ENCODE measurements at places on chromosomes 5 and 9.

GRCh38 chr9:36486933-36487481 is 85.7 kb upstream of the MELK start:
- no peak for DNase-seq

- DNase-seq, result no peak
Observed at GRCh38 chr5:23648656-23649055, 141.2 kb downstream of the PRDM9 start.

- no peak for DNase-seq
Observed at GRCh38 chr9:132201139-132201538, 39.3 kb downstream of the NTNG2 start.

DNA sequence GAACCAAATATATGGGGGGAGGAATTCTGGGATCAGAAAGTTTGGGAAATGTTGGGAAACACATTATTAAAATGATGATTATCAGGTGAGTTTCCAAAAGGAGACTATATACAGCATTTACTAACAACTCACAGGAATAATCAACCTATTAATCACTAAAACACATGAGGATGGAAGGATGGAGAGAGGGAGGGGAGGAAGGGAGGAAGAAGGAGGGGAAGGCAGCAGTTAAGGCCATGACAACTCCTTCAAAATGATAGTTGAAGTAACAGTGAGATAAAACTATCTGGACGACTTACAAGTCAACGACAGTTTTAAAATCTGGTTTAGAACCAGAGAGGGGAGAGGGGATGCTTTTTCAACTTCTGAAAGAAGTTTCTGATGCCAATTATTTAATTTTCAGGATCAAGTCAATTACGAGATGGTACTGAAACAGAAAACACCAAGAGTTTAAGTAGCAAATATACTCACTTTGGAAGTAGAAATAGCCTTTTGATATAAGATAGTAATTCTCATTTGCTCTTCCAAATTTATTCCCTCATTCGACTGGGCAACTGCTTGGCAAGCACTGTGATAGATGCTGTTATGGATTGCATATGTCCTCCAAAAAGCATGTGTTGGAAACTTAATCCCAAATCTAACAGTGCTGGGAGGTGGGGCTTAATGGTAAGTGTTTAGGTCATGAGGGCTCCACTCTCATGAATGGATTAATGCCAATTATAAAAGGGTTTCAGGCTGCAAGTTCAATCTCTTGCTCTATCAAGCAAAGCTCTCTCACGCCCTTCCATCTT is 30.4 kb downstream of the FBXW11 start:
- no peak for DNase-seq

DNA sequence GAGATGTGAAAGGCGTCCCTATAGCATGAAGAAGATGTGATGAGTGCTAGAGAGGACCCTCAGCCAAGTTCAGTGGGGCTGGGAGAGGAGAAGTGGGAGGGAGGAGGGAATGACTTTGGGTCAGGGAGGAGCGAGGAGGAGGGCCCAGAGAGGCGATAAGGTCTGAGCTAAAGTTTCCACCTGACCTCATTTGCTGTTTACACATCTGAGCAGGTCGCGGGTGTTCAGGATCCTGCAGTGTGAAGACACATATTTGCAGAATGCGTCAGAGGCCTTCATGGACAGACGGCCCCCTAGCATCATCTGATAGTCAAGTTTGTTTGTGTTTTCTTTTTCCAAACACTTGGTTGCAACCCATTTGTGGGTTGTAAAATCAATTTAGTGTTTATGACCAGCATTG is 18.9 kb upstream of the IGFBPL1 start:
- no peak for DNase-seq

DNA sequence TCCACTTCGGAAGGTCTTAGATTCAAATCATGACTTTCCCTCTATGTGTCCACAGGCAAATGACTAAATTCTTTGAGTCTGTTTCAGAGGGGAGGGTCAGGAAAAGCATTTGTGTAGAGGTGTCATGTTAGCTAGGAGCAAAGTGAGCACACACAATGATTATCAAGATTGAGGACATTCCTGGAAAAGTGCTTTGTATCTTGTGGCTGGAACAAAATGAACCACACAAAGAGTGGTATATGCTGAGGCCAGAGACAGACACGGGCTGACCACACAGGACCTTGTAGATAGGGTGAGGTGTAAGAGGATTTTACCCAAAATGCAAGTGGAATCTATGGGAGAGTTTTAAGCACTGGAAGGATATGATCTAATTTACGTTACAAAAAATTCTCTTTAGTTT is 245.3 kb upstream of the NMUR2 start:
- no peak for DNase-seq

DNA sequence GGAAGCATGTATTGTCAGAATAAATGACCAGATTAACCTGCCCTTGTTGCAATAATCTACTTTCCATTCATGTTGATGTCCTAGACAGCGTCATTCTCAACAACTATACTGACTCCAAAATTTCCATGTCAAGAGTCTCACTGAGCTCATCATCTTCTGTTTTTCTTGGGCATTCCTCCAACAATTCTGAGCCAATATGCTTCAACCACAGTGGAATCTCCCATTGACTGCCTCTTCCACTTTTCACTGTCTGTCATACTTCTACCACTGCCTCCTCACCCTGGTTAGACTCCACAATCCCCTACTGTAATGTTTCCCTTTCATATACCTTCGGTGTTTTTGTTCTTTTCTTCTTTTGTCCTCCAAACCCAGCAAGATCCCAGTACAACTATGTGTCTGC is 162.8 kb downstream of the TLE1 start:
- no peak for DNase-seq

GRCh38 chr5:179118756-179119414 is 58.7 kb downstream of the ZNF354C start:
- no peak for DNase-seq

GRCh38 chr9:120336021-120336752 is 243.8 kb downstream of the CDK5RAP2 start:
- DNase-seq, result no peak

DNA sequence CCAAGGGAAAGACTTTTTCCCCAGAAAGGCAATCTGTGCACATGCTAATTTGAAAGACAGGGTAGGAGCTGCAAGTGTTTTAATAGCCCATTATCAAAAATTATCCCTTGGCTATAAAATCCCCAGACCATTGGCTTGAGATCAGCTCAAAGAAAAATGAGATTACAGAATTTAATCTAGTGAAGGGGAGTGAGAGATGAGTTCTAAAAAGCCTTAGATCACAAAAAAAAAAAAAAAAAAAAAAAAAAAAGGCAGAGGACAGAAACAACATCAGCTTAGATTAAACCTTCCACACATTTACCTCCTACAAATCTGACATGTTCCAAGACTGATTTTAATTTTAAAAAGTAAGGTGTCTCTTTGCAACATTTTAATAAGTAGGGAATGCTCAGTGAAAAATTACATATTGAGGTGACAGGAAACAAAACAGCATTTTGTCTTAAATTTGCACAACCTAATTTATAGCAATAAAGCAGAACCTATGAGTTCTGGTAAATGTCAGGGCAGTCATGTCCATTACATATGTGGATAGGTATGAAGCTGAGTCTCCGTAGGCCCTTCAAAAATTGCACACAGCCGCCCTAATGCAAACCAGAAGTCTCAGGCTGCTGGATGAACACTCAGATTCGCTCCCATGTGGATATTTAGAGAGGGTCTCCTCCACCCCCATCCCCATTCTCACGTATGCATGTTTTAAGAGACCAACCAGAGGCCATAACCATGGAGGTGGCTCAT is 43.4 kb downstream of the NFIB start:
- no peak for DNase-seq

DNA sequence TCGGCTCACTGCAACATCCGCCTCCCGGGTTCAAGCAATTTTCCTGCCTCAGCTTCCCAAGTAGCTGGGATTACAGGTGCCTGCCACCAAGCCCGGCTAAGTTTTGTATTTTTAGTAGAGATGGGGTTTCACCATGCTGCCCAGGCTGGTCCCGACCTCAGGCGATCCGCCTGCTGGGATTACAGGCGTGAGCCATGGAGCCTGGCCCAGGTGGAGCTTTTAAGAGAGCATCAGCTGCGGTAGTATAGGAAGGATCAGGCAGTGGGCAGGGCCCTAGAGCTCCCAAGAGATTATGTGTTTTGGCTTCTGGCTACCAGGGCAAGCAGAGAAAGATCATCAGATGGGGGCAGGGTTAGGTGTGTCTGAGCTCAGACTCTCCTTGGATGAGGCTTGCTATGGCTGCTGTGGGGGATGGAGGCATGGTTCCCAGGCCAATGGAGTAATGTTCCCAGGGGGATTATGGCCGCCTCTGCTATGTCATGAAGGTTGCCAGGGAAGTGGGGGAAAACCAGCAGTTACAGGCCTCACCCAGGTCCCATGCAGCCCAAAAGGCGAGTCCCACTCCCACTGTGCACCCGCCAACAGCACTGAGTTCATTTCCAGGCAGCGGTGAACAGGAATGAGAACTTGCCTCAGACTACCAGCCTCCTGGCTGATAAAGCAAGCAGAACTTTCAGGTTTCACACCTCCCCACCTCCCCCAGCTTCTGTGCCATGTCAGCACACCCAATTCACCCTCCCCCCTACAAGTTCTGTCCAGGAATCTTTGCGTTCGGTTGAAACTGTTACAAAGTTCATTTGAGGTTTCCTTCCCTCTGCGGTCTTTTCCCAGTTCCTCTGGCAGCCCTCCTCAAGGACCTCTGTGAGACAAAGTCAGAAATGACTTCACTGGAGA is 507.6 kb downstream of the SPATA31D1 start:
- no peak for DNase-seq

- DNase-seq, result no peak
Observed at GRCh38 chr5:67453111-67453905, 256.7 kb upstream of the CD180 start.

- no peak for DNase-seq
Observed at GRCh38 chr5:144183254-144183889, 12.7 kb downstream of the KCTD16 start.

DNA sequence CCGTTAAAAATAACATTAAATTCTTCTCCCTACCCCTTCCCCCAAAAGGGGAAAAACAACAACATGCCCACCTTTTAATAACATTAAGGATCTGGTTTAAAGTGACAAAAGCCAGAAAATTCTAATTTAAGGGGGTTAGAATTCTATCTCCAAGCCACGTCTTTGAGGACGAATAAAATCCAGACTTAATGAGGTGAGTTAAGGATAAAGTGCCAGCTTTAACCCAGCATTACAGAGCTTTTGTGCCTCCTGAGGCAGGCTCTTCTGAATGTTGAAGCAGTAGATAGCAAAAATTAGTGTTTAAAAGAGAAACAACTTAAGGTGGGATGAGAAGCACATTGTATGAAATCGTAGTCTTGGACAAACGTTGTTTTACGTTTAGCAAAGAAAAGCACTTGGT is 329.0 kb upstream of the MPDZ start:
- DNase-seq, result no peak

GRCh38 chr5:69444127-69444754 is 29.3 kb downstream of the MARVELD2 start:
- no peak for DNase-seq

GRCh38 chr9:84659313-84659712 is 10.2 kb upstream of the NTRK2 start:
- no peak for DNase-seq

- DNase-seq, result no peak
Observed at GRCh38 chr5:135985951-135986350, 31.2 kb upstream of the LECT2 start.

GRCh38 chr5:158451203-158451992 is 592.5 kb upstream of the CLINT1 start:
- no peak for DNase-seq
